Activated CD8-positive, alpha-beta memory T cell treated with anti-CD3 and anti-CD28 coated beads, Interleukin-2, amount 10 ng/mL, durations not matched to agents 7 days and 5 days (primary cell): ENCODE measurements at places on chromosomes 5 and 9. TPM values are rescaled to one million over a fixed set of nuclear protein-coding genes. Genes with fewer than 3 reads are reported as not detected.

The ADGRD2 gene
- total RNA-seq: not detected

The RHOBTB3 gene
- total RNA-seq: 0.55 TPM

The HEMGN gene
- 0.23 TPM for total RNA-seq

The COL23A1 gene
- total RNA-seq: 0.18 TPM

GRCh38 chr5:75108931-75109596, 56.7 kb upstream of the GCNT4 start:
- DNase-seq: no peak

DNA sequence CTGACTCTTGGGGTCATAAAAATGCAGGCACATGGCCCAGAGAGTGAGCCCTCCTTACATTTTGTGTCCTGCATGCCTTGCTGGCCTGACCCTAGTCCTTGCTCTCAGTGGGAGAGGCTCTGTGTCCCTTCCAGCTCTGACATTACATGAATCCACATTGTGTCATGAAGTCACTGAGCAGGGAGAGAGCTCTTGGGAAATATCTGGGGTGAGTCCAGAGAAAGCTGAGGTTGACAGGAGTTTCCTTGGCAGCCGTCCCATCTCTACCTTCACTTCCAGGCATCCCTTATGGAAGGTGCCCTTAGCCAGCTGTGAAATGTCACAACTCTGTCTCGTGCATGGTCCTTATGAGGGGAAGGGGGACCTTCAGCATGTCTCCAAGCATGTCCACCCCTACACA, 41.0 kb downstream of the FAT2 start:
- DNase-seq: no peak

DNA sequence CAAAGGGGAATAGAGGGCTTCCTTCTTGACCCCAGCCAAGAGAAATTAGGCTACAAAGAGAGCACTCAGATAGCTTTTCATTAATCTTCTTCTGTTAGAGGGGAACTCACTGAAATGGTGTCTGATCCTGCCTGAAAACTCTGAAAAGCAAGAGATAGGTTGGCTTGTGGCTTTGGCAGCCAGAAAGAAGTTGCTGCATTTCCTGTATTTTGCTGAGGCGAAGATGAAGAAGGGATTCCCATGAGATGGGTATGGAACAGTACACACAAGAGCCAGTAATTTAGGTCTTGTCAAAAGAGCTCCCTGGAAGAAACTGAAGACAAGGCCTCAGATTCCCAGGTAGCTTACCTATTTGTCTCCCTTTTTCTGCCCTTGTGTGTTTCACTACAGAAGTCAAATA, 120.9 kb upstream of the TARS1 start:
- DNase-seq: no peak

DNA sequence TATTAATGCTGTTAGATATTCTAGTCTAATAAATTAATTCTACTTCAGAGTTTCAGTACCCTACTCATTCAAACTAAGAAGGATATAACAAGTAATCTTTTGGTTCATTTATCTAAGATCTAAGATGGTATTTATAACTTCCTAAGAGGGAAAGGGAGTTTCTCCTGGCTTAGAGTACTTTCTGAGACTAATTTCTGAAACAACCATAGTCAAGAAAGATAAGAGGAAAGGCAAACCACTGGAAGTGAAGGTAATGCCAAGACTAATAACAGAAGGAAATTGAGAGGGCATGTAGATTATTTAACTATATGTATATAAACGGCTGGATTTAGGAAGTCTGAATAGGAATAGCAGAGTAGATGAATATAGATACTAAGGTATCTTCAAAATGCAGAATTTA, 112.4 kb upstream of the ACOT12 start:
- no peak for DNase-seq
